DMS 273 treated with DMSO at 0.1 percent for 48 hours (cell line): ENCODE measurements at places on chromosomes 1 and 21.

DNA sequence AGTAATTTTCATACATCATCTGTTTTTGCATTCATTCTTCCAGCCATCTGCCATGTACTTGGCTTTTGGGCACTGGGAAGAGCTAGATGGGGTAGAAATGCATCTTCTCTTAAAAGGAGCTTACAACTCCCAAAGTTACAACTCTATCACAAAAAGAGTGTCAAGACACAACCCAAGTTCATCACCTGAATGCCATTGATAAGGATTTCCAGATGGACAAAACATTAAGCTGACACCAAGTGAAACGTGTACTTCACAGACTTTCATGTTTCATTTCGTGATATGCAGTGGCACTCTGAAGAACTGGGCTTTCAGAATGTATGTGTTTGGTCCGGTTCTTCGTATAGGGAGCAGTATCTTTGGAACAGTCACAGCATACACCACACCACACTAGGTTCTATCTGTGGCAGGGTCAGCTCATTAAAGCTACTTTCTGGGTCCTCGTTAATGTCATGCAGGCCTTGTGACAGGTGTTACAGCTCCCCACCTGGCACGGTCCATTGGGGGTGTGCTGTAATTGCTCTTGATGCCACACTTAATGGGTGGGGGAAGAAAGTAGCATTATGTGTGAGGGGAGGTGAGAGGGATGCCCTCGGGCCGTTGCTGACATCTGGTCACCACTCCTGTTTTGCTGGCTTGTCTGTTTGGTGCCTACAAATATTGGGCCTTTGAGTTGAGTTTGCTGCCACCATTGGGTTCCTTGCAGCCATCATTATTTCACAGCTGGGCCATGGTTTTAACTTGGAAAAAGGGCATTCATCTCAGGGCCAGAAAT, 164.9 kb downstream of the NFIA start:
- DNase-seq, result no peak

GRCh38 chr1:178134061-178134460, 40.2 kb downstream of the RASAL2 start:
- no peak for DNase-seq

DNA sequence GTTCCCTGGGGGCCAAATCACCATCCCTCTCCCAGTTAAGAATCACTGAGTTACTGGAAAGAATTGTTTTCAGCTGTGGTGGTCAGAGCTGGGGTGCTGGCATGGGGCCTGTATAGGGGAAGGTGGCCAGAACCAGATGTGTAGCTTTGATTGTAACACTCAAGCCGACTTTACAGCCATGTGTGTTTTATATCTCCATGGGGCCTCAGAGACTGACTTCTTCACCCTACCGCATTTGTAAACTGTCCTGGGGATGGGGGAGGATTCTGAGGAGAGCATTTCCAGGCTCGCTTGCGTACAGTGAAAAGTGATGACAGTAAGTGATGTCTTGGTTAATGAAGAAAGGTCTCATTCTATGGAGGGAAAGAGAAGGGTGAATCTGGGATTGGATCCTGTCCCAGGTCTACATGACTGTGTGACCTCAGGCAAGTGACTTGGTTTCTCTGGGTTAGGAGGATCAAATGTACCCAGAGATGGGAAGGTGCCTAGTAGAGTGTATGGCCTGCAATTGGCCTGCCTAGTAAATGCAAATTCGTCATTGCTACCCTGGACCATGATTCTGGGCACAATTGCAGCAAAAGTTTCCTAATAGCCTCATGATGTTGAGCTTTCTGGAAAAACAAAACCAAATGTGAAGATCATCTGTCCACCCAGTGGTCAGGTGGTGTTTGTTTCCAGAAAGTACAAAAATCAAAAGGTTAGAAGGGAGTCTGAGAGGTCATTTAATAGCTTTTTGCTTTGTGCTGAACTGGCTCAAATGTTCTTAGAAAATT, 49.7 kb upstream of the RCC2 start:
- no peak for DNase-seq

- DNase-seq, result no peak
Measured at GRCh38 chr1:226950871-226951270, 10.8 kb downstream of the COQ8A start.

GRCh38 chr1:243844186-243844585, 5.9 kb downstream of the AKT3 start:
- no peak for DNase-seq

DNA sequence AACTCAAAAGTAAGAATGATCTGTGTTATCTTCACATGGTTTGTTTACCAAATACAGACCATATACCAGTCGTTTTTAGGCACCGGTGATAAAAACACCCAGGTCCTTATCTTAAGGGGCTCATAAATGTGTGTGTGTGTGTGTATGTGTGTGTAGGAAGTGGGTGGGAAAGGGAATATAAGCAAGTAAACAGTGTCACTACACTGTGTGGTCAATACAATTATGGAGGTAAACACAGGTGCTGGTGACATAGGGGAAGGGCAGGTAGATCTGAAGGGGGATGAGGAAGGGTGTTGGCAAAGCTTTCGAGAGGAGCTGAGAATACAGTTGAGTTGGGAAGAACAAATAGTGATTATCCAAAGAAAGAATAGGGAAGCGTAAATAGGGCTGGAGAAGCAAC, 19.1 kb upstream of the MRPS6 start:
- DNase-seq, result no peak

DNA sequence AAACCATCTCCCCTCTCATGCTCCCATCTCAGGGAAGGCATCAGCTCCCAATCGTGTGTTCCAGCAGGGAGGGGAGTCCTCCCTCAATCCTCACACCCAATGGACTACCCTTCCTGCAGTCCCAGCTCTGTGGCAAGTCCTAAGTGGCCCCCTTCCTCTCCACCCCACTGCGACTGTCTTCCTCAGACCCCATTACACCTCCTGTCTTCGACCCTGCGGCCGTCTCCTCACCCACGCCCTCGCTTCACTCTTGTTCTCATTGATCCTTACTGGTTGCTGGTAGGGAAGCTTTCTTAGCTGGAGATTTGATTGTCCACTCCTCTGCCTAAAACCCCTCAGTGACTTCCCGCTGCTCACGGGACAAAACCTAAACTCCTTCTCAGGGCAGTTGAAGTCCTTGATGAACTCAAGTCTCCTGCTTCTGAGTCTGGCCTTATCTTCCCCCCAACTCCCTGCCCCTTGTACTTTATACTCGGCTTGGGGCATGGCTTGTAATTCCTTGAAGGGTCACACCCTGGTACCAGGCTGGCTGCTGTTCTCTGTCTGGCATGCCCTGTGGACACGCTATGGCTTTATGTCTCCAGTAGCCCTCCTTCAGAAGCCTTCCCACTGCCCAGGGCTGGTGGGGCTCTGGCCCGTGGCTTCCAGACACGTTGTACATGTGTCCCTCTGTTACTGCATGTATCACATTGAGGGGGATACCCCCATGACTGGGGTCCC, 2.3 kb upstream of the EPS8L3 start:
- no peak for DNase-seq

DNA sequence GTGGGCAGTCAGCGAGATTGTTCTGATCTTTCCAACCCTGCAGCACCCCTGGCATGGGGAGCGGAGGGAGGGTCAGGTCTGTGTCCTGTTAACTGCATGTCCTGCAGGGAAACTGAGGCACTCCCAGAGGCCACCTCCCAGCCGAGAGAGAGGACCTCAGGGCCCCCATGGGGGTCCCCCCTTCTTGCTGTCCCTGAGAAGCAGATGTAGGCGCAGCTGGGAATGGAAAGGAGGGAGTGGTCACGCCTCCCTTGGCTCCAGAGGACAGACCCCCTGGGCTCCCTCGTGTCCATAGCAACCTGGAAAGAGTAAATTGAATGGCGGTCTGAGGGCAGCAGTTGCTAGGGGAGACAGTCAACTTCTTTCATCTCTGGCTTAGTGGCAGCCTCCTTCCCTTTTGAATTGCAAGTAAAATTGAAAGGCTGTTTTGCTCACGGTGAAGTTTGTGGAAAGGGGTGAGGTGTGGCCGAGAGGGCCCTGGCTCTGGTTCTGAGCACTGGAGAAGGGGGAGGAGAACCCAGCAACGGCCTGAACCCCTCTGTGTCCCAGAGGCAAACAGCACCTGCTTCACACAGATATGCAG, 4.9 kb downstream of the CROCC start:
- DNase-seq, result no peak

- DNase-seq, result no peak
Measured at GRCh38 chr1:16246961-16247360, 10.0 kb upstream of the CPLANE2 start.

- no peak for DNase-seq
Measured at GRCh38 chr1:205774198-205775014, 876 bp downstream of the RAB29 start.

DNA sequence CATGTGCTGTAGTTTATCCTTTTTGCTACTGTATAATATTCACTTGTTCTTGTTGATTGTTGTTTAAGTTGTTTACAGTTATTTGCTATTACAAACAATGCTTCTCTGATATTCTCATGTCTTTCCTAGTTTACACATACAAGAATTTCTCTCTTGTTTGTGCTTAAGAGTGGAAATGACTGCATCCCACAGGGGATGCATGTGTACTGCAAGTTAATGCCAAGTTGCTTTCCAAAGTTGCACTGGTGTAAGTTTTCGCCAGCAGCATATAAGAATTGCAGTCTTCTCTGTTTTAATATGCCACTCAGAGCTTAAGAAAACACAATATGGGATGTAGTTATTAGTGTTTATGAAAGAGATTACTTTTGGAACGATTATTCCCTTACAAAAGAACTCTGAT, 97.7 kb downstream of the NEK7 start:
- no peak for DNase-seq

DNA sequence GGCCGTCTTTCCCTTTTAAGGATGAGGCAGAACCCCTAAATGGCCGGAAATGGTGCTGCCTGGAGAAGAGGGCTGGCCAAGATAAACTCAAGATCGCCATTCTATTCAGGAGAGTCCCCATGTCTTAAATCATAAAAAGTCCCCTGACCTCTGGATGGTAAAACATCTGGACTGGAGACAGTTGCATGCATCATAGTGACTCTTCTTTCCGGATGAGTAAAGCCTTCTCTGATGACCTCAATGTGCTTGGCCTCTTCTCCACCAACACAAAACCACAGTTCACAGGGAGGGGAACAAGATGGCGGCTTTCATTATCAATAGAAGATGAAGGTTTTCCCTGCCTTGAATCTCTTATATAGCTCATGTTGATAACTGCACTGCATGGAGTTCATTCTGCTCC, 27.5 kb upstream of the H6PD start:
- no peak for DNase-seq

DNA sequence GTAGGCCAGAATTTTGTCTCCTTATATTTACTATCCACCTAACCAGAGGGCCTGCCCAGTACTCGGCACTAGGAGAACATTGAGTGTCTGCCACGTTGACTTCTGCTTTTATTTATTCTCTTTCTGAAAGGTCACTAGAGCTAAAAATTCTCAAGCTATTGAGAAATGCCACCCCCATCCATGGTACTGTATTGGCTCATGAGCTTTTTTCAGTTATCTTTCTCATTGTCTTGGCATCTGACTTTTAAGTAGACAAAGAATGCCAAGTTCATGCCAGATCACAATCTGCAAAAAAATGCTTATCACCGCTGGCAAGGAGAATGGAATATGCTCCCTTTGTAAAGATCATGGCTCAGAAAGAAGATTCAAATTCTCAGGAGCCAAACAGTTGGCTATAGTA, 49.8 kb upstream of the MROH9 start:
- no peak for DNase-seq

DNA sequence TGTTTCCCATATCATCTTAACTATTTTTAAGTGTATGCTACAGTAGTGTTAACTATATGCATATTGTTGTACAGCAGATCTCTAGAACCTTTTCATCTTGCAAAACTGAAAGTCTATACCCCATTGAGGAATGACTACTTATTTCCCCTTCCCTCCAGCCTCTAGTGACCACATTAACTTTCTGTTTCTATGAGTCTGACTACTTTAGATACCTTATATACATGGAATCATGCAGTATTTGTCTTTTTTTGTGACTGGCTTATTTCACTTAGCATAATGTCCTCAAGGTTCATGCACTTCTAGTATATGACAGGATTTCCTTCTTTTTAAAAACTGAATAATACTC, 96.5 kb upstream of the BTG3 start:
- no peak for DNase-seq

- peak; percentile 6 for DNase-seq
Measured at GRCh38 chr1:54340878-54341277, 65.3 kb downstream of the SSBP3 start.

GRCh38 chr21:44920694-44921604, at the start of gene ITGB2:
TSS of gene ITGB2 (minus strand) at chr21:44920899. CDS start at chr21:44910782, 10,117 bp downstream.
- DNase-seq, result no peak

DNA sequence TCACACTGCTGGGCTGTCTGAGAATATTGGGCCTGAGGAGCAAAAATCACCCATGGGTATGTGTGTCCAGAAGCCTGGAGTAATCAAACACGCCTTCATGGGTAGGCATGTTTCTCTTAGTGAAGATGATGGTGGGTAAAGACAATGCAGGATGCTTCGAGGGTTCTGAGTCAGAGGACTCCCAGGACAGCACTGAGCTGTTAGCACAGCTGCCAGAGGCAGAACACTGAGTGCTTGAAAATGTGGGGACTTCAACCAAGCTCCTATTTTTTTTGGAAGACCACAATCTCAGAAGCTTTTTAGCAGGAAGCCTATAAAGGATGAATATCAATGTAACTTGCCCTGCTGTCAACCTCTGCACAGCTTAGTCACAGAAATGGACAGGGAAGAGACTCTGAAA, 7.9 kb upstream of the NT5C1A start:
- no peak for DNase-seq

GRCh38 chr1:53639996-53640700, 98.8 kb downstream of the GLIS1 start:
- no peak for DNase-seq

DNA sequence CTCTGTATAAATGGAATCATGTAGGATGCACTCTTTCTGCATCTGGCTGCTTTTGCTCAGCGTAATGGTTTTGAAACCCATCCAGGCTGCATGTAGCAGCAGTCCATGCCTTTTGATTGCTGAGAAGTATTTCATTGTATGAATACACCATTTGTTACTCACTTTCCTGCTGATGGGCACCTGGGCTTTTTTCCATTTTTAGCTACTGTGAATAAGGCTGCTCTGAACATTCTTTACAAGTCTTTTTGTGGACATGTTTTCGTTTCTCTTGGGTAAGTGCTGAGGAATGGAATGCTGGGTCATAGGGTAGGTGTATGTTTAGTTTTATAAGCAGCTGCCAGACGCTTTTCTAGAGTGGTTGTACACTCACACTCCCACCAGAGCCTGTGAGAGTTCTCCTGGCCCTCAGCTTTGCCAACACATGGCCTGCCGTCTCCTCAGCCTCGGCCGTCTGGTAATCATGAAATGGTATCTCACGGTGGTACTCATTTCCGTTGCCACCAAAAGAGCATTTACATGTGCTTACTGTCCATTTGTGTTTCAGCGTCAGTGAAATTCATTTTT, 22.7 kb downstream of the SLX9 start:
- DNase-seq, result no peak

- DNase-seq, result no peak
Measured at GRCh38 chr1:176043537-176043936, 163.5 kb downstream of the COP1 start.

- DNase-seq, result no peak
Measured at GRCh38 chr1:235854347-235854746, 12.4 kb downstream of the LYST start.

- peak; percentile 6 for DNase-seq
Measured at GRCh38 chr1:228490120-228491078, 3.2 kb downstream of the RNF187 start.
